ENCODE measurements at places on chromosomes 12 and 14.

GRCh38 chr14:38202444-38203191 is 5.1 kb upstream of the SSTR1 start:
- no peak for DNase-seq

DNA sequence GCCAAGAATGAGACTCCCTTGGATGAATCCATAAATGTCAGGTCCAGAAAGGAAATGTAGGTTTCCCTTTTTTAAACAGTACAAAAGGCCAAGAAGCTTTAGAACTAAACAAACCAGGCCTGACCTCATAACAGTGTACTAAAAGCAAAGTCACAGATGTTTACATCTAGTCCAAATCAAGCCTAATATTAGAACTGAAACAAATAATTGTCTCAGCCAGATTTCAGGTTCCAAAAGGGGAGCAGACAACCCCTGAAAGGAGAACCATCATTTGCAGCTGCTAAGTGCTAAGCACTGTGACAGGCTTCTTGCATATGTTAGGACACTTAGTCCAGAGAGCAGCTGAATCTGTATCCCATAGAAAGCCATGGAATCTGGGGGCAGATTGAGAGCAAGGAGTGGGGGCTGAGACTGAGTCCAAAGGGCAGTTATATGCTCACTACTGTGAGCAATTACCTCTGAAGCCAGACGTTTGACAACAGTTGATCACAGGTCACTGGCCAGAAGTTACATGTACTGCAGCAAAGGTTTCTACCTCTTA is 90.1 kb downstream of the STXBP6 start:
- no peak for DNase-seq

GRCh38 chr12:58174316-58174715 is 232.9 kb downstream of the ATP23 start:
- no peak for DNase-seq

DNA sequence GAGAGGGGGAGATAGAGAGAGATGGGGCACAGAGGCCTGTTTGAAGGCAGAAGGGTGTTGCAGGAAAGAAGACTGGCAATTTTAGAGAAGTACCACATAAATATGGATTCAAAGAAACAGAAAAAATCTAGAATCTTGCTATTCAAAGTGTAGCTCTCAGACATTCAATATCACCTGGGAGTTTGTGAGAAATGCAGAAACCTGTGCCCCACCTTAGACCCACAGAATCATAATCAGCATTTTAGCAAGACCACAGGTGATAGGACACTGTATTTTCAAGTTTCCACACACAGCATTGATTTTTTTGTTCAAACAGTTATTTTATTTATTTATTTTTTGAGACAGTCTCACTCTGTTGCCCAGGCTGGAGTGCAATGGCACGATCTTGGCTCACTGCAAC is 3.3 kb downstream of the NEDD8 start:
- no peak for DNase-seq

DNA sequence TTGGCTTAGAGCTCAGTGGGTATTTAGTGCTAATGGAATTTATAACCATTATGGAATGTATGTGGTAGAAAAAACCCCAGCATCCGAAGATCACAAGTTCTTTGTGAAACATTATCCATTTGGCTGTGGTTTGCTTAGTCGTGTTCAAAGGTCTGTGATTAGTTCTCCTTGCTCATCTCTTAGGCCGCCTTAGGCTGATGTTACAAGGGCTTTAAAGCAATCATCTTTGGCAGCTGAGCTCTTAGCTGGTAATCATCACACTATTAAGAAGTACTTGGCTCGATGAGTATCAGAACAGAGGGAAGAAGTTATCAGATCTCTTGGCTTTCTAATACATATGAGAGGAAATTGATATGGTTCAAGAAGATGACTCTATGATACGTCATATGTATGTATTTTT is 124.1 kb upstream of the E2F7 start:
- DNase-seq: no peak
